ENCODE measurements at places on chromosomes 6 and 20.

- peak; percentile 14 for DNase-seq
These were observed 20.0 kb upstream of the MPC1 start for GRCh38 chr6:166402582-166403277.

DNA sequence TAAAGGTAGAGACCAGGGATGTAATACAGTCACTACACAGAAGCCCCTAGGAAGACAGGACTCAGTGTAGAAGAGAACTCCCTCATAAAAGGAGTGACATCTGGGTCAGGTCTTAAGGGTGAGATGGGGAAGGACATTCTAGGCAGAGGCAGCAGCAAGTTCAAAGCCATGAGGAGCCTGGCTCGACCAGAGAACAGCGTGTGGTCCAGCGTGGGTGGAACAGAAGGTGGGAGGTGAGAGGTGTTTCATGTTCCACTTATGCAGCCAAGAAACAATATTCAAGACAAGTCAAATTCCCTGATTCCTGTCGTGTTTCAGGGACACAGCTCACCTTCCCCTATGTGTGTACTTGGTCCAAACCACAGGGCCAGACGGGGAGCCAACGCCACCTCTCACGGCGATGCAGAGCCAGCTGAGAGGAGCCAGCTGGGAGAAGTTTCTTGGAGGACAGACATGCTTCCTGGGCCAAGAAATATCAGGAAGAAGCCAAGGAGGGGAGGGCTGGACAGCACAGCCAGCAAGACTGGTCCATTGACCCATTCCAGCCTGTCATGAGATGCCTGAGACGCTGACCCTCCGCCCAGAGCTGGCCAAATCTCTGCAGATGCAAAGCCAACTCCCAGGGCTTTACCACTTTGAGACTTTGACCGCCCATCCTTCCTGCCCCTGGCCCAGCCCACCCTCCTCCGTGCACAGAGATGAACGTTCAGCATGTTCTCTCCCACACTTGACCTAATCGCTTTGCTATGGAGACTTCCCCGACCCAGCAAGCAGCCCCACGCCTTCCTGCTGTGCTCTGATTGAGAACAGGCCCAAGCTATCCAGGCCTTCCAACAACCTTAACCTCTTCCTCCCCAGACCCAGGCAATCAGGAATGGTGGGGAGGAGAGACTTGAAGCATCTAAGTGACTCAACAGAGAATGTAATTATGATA lies 113.8 kb downstream of the PRND start:
- DNase-seq: no peak

- no peak for DNase-seq
These were observed 203.1 kb downstream of the LMBRD1 start for GRCh38 chr6:69593706-69594105.

DNA sequence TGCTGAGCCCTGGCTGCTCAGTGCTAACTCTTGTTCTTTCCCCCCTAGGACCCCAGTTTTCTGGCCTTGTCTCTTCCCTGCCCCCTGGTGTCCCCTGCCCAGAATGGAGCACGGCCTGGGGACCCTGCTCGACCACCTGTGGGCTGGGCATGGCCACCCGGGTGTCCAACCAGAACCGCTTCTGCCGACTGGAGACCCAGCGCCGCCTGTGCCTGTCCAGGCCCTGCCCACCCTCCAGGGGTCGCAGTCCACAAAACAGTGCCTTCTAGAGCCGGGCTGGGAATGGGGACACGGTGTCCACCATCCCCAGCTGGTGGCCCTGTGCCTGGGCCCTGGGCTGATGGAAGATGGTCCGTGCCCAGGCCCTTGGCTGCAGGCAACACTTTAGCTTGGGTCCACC lies 11.9 kb downstream of the CCN5 start:
- DNase-seq: no peak

DNA sequence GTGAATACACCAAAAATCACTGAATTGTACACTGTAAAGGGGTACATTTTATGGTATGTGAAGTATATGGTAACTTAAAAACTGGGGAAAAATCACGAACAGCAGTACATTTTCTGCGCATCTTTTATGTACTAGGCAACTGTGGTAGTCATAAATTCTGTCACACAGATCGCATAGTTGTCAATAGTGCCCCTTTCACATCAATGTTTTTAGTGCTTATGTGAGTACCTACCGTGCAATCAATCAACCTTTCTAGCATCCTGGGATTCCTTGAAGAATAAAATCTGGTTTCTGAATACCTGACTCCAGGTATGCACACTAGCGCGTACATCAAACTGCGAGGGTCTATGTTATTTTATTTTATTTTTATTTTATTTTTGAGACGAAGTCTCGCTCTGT lies 637 bp upstream of the RPF2 start:
- DNase-seq: no peak

GRCh38 chr6:88168362-88168761 lies 2.2 kb upstream of the CNR1 start:
- DNase-seq: no peak

DNA sequence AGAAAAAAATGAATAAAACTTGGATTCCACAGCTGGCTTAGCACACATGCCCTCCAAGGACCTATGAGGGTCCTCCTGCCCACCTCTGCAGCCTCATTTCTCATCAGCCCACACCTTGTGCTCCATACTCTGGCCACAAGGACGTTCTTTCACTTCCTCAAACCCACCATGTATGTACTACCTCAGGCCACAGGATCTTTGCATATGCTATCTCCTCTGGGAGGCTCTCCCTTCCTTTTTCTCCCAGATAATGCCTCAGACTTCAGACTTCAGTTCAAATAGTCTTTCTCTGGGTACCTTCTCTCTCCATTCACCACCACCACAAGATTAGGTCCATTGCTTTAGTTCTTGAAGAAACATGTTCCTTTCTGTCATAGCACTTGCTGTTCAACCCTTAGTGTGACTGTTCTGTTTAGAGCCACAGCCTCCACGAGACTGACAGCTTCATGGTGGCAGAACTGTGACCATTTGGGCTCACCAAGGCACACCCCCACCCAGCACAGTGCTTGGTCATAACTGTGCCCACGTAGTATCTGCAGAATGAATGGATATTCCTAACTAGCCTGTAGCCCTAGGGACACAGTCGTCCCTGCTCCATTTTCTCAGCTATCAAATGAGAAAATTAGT lies 146.7 kb upstream of the LRFN2 start:
- no peak for DNase-seq

- no peak for DNase-seq
These were observed 43.6 kb downstream of the USP45 start for GRCh38 chr6:99471638-99472037.

DNA sequence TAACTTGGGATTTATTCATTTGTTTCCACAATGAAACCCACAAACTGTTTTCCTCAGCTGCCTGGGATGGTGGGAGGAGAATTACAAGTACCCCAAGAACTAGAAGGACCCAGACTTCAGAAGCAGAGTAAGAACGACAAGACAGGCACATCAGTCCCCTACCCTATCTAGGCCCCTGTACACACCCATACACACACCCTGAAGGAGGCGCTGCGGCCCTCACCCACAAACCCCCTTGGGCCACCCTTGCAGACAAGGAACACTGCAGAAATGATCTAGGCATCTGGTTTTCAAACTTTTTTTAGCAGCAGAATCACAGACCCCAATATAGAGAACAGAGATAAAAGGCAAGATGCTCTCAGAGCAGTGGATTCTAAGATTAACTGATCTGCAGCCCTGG lies 55.0 kb downstream of the TRERF1 start:
- no peak for DNase-seq

- no peak for DNase-seq
These were observed 272.1 kb upstream of the DEFB115 start for GRCh38 chr20:30985386-30985785.

DNA sequence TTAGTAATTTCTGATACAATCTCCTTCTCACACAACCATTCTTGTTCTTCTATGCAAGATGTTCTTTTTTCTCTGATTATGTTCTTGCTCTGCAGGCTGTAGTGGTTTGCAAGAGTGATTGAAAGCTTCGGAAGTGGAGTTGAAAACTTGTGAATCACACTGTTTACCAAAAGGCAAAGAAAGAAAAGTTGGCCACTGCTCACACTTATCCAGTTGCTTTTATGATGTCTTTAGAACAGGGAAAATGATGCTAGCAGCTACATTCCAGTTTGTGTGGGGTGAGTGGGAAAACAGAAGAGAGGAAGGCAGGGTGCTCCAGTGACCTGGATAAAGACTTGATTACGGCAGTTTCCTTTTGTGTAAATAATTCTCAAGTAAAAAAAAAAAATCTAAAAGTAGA lies 583.3 kb downstream of the TENT5A start:
- peak; percentile 2 for DNase-seq
